Epithelial cell of prostate (primary cell): ENCODE measurements at places on chromosomes 3 and 15.
A peak's percentile ranks its signal among the peaks of the same experiment; 100 is the strongest.

DNA sequence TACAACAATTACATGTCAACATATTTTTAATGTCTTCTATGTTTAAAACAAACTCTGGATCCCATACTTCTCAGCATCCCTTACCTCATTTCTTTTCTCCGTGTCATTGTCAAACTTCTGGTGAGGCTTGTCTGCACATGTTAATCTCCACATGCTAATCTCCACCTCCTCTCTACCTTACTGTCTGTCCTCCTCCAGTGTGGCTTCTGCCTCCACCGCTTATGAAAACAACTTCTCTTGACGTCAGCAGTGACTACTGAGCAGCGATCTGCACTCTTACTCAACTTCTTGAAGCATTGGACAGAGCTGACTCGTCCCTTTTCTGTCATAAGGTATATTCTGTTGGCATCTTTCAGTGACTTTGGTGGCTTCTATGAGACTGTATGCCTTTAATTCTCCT, 338.2 kb upstream of the THRB start:
- peak; percentile 3 for DNase-seq

DNA sequence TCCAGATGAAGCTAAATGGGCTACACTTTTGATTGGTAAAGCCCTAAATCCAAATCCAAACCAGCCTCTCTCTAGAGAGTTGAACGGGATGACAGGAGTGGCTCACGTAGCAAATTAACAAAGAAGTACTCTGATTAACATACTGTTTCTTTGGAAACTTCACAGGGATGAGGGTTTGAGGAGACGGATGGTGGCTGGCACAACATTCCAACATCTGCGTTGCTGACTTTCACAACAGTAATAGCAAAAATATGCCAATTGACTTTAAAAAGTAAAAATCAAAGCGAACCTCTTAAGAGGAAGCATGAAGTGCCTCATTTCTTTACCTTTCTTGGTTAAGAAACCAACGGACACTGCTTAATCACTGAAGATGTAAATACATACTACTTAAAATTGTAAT, 181.4 kb downstream of the TBL1XR1 start:
- DNase-seq, result no peak

- no peak for DNase-seq
Measured at GRCh38 chr3:128814060-128814459, 65.4 kb upstream of the ACAD9 start.

DNA sequence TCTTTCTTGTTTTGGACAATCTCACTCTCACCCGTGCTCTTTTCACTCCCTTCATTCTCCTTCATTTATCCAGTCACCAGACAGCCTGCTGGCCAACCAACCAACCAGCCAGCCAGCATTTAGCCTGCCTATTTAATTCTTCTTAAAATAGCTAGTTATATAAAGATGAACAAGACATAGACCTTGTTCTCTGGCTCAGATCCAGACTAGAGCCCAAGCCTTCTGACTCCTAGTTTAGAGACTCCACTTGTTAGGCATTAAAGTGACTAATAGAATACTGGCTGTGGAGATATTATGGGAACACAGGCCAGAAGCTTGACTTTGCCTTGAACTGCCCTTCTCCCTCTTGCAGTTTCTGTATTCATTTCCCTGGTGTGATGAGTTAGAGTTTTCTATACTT, 215.3 kb upstream of the THRB start:
- DNase-seq, result no peak

- no peak for DNase-seq
Measured at GRCh38 chr15:78228356-78228996, 5.9 kb downstream of the ACSBG1 start.

- no peak for DNase-seq
Measured at GRCh38 chr15:97072545-97072944, 742.0 kb downstream of the NR2F2 start.

DNA sequence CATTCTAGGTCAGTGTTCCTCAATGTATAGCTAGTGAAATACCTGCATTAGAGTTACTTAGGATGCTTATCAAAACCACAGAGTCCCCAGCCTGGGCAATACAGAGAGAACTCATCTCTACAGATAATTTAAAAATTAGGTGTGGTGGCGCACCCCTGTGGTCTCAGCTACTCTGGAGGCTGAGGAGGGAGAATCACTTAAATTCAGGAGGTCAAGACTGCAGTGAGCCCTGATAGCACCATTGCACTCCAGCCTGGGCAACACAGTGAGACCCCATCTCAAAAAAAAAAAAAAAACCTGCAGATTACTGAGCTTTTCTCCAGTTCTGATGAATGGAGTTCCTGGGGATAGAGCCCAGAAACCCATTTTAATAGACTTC, 10.1 kb upstream of the MINDY2 start:
- DNase-seq, result no peak

DNA sequence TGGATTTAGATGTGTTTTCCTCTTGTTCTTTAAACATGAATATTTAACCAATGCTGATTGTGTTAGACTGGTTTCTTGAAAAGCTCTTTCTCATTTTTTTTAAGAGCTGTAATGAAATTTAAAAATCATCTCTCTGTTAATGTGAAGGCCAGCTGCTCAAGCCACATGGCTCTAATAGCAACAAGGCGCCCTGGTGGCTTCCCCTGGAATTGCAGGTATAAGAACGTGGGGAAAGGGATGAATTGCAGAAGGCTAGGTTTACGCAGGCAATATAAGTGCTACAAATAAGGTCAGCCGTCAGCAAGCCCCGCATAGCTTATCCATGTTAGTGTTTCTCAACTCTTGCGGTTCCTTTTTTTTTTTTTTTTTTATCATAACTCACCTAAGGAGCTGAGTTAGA, 108.5 kb downstream of the SAMMSON start:
- DNase-seq, result no peak

DNA sequence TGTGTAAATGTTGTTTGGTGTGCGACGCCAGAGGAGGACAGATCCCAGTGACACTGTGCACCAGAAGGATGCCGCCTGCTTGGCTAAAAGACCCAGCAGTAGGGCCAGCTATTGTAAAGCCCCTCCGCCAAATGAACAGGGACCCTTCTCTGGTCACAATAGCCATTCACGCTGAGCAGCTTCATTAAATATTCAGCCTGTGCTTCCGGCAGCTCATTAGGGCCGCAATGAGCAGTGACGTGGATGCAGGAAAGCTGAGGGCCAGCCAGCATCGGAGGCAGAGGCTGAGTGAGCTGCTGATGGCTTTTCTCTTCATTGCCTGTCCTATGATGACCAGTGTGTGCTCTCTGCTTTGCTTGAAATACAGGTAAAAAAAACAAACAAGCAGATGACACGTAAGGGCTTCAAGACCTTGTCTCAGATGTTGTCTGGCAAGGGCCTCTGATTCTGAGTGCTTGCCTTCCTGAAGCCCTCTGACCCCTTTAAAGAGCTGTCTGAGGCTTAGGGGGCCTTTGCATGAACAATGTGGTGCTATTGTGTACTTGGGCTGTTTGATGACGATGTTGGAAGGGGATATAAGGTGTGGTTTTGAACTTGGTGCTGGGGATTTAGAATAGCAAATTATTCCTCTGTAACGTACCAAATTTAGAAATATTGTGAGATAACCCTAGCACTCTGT, 130.4 kb downstream of the FEZF2 start:
- no peak for DNase-seq

DNA sequence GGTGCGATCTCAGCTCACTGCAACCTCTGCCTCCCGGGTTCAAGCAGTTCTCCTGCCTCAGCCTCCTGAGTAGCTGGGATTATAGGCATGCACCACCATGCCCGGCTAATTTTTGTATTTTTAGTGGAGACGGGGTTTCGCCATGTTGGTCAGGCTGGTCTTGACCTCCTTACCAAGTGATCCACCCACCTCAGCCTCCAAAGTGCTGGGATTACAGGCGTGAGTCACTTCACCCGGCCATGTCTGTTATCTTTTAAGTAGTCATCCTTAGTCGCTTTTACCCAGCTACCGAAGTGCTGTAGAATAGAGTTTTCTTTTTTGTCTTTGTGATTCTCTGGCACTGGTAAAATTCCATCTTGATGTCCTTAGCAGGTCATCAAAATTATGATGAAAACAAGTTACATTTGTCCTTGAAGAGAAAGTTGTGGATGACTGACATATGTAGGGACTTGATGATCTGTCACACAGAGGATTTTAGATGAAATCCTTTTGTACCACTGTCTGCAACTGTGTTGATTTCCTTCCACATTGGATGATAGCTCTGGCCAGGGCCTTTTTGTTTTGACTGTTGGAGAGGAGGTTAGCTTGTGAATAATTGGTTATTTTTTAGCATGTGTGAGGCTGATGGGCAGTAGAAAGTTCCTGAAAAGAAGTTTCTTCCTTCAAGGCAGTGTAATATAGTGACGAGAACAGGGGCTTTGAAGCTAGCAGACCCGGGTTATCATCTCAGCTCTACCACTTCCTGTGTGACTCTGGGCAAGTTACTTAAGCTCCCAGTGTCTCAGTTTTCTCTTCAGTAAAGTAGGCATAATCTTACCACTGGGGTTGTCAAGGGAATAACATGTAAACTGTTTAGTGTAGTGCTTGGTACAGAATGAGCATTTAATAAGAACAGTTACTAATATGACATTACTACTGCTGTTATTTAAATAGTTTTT, 18.8 kb downstream of the ATG7 start:
- DNase-seq, result no peak
